Activated effector memory CD4-positive, alpha-beta T cell treated with anti-CD3 and anti-CD28 coated beads, Interleukin-2, amount 50 U/mL, for 16 hours (primary cell): ENCODE measurements at places on chromosomes 1 and 21.
A peak's percentile ranks its signal among the peaks of the same experiment; 100 is the strongest.

GRCh38 chr1:186155594-186155993 lies 219.5 kb downstream of the TPR start:
- no peak for DNase-seq

- no peak for DNase-seq
These were observed 5.7 kb downstream of the MRTO4 start for GRCh38 chr1:19257178-19257914.

GRCh38 chr1:145706086-145706664 lies 993 bp downstream of the PDZK1 start:
- DNase-seq: no peak

DNA sequence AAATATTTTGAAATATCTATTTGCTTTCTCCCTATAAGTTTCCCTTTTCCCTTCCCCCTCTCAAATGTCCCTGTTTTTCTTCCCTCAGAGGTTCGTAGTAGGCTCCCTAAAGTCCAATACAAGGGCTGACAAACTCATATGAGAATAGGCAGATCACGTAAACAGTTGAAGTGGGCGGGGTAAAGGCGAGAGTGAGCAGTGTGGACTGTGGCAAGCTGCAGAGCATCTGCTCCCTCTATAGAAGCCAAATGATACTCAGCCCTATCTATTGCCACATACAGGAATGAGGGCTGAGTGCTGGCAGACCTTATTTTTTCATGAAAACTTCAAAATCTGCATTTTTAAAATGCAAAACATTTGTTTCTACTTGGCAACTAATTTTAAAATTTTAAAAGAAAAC lies 26.3 kb downstream of the PRDX6 start:
- DNase-seq: no peak

- DNase-seq: peak; percentile 74
These were observed 3.8 kb upstream of the SELENON start for GRCh38 chr1:25795946-25796810.

- DNase-seq: no peak
These were observed 36.6 kb downstream of the RGL1 start for GRCh38 chr1:183841550-183841949.

GRCh38 chr1:204692325-204692840 lies 6.8 kb upstream of the LRRN2 start:
- no peak for DNase-seq

GRCh38 chr21:16983420-16983819 lies 529.4 kb upstream of the CXADR start:
- DNase-seq: no peak

DNA sequence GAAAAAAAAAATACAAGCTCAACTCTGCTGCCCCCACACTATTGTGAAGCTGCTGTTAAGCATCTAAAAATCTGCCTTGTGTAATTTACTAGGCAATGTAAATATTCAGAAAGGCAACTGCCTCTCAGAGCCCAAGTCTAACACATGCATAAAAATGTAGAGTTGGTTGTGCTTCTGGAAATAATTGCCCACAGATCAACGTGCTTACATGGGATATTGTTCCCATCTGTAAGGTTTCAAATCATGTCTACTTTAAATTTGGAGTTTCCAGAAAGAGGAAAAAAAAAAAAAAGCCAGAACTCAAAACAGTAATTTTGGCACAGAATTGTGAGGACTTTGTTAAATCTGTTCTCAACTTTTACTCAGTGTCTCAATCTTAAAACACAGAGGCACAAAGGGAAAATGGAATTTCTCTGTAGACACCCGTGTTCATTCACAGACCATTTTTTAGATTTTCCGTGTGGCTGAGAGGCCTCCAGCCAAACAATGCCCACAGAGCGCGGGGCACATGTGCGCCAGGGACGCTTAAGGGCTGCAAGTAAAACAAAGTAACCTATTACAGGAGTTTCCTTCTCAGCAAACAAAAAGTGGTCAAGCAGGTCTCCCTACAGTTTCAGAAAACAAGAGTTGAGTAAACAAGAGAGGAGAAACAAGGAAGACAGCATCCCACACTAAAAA lies 115.5 kb downstream of the RERE start:
- DNase-seq: no peak
